Heart left ventricle (tissue), 16 donors: ENCODE measurements at places on chromosomes 7 and 10. TPM values are rescaled to one million over a fixed set of nuclear protein-coding genes. Genes with fewer than 3 reads are reported as not detected.

GRCh38 chr10:128870830-128871597, 596.0 kb upstream of the MGMT start:
- no peak for DNase-seq
- H3K27me3 ChIP-seq, result no peaks in the 10 kb centered on the region
- peaks cover 2% of the 10 kb centered on the region for H3K4me1 ChIP-seq
- no peak overlapping the region for H3K27ac ChIP-seq
- no peaks in the 10 kb centered on the region for H3K36me3 ChIP-seq

DNA sequence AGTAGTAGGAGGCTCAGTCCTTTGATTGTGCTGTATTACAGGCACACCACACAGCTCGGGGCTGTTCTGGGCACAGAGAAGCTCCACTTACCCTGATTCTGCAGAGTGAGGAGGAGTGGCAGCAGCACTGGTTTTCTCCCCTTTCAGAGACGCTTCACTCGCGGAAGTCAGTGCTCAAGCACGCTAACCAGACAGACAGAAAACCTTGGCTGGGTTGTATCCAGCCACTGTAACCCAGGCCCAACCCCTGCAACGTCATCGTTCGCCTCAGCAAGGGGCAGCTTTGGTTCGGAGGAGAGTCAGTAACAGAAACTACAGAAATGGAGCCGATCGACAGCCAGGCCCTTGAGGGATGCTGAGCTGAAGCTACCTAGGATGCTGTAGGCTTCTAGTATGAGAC, 171.0 kb downstream of the SLC16A9 start:
- no peaks in the 10 kb centered on the region for H3K36me3 ChIP-seq
- peaks cover 11% of the 10 kb centered on the region for H3K4me1 ChIP-seq
- DNase-seq, result no peak
- H3K27me3 ChIP-seq, result no peaks in the 10 kb centered on the region
- H3K27ac ChIP-seq, result peak overlapping the region; percentile 22
- H3K4me3 ChIP-seq, result no peak overlapping the region

DNA sequence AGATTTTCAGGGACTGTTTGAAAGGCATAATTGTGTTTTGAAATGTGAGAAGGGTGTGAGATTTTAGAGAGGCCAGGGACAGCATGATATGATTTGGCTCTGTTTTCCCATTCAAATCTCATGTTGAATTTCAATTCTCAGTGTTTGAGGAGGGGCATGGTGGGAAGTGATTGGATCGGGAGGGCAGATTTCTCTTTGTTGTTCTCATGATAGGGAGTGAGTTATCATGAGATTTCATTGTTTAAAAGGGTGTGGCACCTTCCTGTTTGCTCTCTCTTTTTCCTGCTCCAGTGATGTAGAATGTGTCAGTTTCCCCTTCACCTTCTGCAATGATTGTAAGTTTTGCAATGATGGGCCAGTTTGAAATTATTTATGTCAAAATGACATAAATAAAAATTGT, 113.0 kb upstream of the PCDH15 start:
- no peak overlapping the region for H3K27ac ChIP-seq
- DNase-seq, result no peak
- no peaks in the 10 kb centered on the region for H3K27me3 ChIP-seq
- no peak overlapping the region for H3K4me3 ChIP-seq
- no peaks in the 10 kb centered on the region for H3K36me3 ChIP-seq

GRCh38 chr10:73872190-73872710, 2.1 kb downstream of the CAMK2G start:
- H3K27me3 ChIP-seq, result no peaks in the 10 kb centered on the region
- H3K4me3 ChIP-seq, result peak overlapping the region; percentile 78
- H3K27ac ChIP-seq, result no peak overlapping the region
- peaks cover 10% of the 10 kb centered on the region for H3K36me3 ChIP-seq
- H3K4me1 ChIP-seq, result peaks cover 50% of the 10 kb centered on the region

Gene BTBD16
- not detected for total RNA-seq
